ENCODE measurements at places on chromosomes 16 and 17. TPM values are rescaled to one million over a fixed set of nuclear protein-coding genes. Genes with fewer than 3 reads are reported as not detected.
A peak's percentile ranks its signal among the peaks of the same experiment; 100 is the strongest.

SPNS2 gene
- total RNA-seq = 0.43 TPM

MPP2 gene
- 5.2 TPM for total RNA-seq

NPW gene
- 34.2 TPM for total RNA-seq

GP1BA gene
- total RNA-seq = not detected

LDHD gene
- not detected for total RNA-seq

MPDU1 gene
- total RNA-seq = 77.2 TPM

CES5A gene
- not detected for total RNA-seq

KLHDC4 gene
- total RNA-seq = 75.7 TPM

DNA sequence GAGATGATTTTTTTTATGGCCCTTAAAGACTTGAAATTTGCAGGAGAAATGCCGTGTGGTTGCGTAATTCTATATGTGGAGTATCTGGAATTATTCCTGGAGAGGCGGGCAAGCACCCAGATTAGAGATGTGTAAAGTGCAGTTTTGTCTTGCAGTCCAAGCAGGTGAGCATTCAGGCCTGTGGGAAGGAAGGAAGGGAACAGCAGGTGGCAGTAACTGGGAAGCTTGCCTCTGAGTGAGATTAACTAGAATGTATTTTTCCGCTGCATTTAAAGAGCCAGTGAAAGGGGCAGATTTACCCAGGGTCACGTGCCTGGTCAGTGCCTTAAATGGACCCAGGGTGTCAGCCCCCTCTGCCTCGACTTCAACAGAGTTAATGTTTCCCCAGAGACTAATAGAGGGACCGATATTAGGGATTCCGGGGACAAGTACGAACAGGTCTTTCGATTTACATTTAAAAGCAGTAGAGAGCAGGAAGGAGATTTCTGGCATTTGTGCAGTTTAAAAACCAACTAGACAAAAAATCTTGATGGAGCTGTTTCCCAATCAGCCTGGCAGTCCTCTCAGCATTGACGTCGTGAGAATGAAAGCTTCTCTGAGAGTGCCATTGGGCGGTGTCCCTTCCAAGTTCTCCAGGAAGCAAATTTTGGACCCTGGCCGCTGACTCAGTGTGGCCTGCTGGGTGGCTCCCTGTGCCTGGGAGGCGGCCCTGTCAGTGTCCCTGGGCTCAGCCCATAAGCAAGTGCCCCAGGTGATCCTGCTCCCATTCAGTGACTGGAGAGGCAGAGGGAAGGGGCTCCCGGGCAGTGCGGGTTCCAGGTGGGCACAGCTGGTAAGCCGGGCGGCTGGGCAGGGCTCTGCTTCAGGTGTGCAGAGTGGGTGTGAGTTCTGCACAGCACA, 38.2 kb downstream of the KSR1 start:
- H3K4me1 ChIP-seq = peaks cover 33% of the 10 kb centered on the region
- H3K4me3 ChIP-seq = no peak overlapping the region
- peaks cover 24% of the 10 kb centered on the region for H3K36me3 ChIP-seq
- H3K27me3 ChIP-seq = no peaks in the 10 kb centered on the region

- no peak for DNase-seq
- H3K4me1 ChIP-seq = peaks cover 5% of the 10 kb centered on the region
- no peak overlapping the region for H3K27ac ChIP-seq
- no peaks in the 10 kb centered on the region for H3K36me3 ChIP-seq
- no peaks in the 10 kb centered on the region for H3K27me3 ChIP-seq
These were observed 42.4 kb upstream of the NF1 start for GRCh38 chr17:31052187-31052889.

GRCh38 chr16:87580855-87581261, 21.4 kb upstream of the JPH3 start:
- H3K36me3 ChIP-seq = no peaks in the 10 kb centered on the region
- peaks cover 63% of the 10 kb centered on the region for H3K27me3 ChIP-seq
- H3K4me3 ChIP-seq = no peak overlapping the region
- peak; percentile 27 for DNase-seq
- no peak overlapping the region for H3K27ac ChIP-seq
- no peaks in the 10 kb centered on the region for H3K4me1 ChIP-seq

DNA sequence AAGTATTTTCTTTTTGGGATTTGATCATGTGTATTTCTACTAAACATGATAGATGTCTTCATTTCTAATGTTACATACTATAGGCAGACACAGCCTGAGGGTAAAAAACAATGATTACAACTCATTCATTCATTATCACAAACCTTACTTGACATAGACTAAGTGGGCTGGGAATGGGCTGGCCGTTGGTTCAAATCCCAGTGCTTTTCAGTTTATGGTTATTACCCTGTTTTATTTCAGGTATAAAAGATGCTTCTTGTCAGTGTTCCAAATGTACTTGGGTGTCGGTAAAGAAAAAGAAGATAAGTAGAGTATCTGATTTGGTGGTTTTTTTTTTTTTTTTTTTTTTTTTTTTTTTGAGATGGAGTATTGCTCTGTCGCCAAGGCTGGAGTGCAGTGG, 149.7 kb upstream of the ZFHX3 start:
- H3K4me3 ChIP-seq = no peak overlapping the region
- no peaks in the 10 kb centered on the region for H3K36me3 ChIP-seq
- H3K4me1 ChIP-seq = no peaks in the 10 kb centered on the region

DNA sequence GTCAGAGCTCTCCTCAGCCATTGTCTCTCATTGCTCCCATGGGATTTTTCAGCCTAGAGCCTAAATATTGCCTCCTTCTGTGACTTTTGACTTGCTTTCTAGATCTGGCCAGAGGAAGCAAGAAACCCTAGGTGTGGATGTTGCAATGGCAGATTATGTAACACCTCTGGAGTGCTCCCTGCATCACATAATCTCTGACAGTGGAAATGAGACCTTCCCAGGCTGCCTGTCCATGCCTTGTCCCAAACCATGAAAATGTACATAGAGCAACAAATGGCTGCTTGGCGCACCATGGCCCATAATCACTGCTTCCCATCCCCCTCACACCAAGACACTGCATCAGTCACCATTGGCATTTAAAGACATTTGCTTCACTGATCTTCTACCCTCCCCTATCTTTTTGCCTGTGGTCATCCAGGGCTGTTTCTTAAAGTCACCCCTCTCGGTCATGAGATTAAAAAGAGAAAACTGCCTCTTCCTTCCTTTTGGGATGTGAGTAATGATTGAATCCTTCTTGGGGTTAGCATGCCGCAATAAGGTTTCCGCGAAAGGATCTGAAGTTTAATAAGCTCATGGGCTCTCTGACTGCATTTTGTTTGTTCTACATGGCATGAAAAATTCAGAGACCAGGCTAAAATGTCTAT, 34.2 kb upstream of the CCL2 start:
- H3K4me3 ChIP-seq = no peak overlapping the region
- H3K27me3 ChIP-seq = peaks cover 30% of the 10 kb centered on the region
- H3K27ac ChIP-seq = no peak overlapping the region
- H3K36me3 ChIP-seq = no peaks in the 10 kb centered on the region
- no peak for DNase-seq

- H3K27me3 ChIP-seq = peaks cover 36% of the 10 kb centered on the region
- H3K4me3 ChIP-seq = peak overlapping the region; percentile 82
- H3K4me1 ChIP-seq = peaks cover 24% of the 10 kb centered on the region
- H3K36me3 ChIP-seq = no peaks in the 10 kb centered on the region
- DNase-seq = peak; percentile 70
These were observed 805 bp upstream of the TANC2 start for GRCh38 chr17:62965174-62965685.

- H3K27ac ChIP-seq = no peak overlapping the region
- H3K4me1 ChIP-seq = no peaks in the 10 kb centered on the region
- H3K36me3 ChIP-seq = no peaks in the 10 kb centered on the region
- no peaks in the 10 kb centered on the region for H3K27me3 ChIP-seq
- DNase-seq = no peak
These were observed 506.8 kb upstream of the SOX9 start for GRCh38 chr17:71613996-71614395.

- no peak overlapping the region for H3K4me3 ChIP-seq
- peaks cover 44% of the 10 kb centered on the region for H3K27me3 ChIP-seq
- no peak for DNase-seq
- peaks cover 8% of the 10 kb centered on the region for H3K4me1 ChIP-seq
These were observed 22.4 kb downstream of the TBC1D3B start for GRCh38 chr17:36153895-36154610.

GRCh38 chr17:41894791-41895331, 23.9 kb downstream of the ACLY start:
- peaks cover 17% of the 10 kb centered on the region for H3K36me3 ChIP-seq
- H3K4me3 ChIP-seq = no peak overlapping the region
- H3K27me3 ChIP-seq = no peaks in the 10 kb centered on the region
- no peaks in the 10 kb centered on the region for H3K4me1 ChIP-seq
- no peak overlapping the region for H3K27ac ChIP-seq
- DNase-seq = no peak

DNA sequence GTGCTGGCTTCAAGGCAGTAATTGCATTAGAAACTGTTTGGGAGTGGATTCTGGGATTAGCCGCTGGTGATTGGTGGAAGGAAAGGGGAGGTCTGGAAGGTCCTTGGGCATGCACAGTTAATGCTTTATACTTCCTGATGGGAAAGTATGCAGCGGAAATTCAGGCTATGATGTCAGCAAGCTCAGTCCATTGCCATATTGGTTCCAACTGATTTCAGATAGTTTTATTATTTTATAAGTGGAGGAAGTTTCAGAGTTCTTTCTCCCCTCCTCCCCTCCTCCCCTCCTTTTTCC, 8.1 kb upstream of the CMTR2 start:
- DNase-seq = no peak
- H3K4me3 ChIP-seq = no peak overlapping the region
- H3K36me3 ChIP-seq = no peaks in the 10 kb centered on the region
- H3K27me3 ChIP-seq = peaks cover 18% of the 10 kb centered on the region
- H3K27ac ChIP-seq = no peak overlapping the region
- H3K4me1 ChIP-seq = no peaks in the 10 kb centered on the region

DNA sequence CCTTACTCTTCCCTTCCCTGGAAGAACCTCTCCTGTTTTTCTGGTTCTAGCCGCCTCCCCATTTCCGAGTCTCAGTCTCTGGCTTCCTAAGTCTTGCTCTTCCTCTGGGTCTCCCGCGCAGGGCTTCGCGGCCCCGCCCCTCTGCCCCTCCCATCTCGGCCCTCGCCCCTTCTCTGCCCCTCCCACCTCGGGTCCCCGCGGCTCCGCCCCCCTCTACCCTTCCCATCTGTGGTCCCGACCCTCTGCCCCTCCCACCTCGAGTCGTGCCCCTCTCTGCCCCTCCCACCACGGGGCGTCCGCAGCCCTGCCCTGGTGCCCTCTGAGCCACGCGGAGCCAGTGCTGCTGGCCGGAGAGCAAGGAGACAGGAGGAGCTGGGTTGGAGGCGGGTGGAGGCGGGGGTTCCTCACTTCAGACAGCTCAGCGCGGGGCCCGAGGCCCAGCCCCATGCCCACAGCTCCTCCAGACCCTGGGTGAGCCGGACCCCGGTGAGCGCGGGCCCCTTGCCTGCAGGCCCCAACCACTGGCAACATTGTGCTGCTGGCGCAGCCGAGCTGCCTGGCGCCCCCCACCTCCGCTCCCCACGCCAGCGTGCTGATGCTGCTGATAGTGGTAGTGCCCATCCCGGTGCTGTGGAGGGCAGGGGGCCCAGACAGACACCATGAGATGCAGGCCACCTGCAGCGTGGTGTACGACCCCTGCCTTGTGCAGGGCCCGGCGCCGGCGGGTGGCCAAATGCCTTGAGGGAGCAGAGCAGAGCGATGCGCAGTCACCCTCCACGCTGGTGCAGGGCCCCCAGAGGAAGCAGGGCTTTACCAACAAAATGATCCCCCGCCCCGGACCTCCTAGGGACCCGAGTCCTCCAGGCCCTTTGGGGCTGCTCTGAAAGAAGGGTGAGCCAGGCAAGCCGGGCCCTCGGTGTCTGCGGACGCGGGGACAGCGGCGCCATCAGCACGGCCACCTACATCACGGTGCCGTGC, 2115.3 kb downstream of the TP53TG3F start:
- no peak overlapping the region for H3K4me3 ChIP-seq
- H3K4me1 ChIP-seq = no peaks in the 10 kb centered on the region
- H3K27me3 ChIP-seq = no peaks in the 10 kb centered on the region

- no peak overlapping the region for H3K27ac ChIP-seq
- H3K27me3 ChIP-seq = no peaks in the 10 kb centered on the region
- no peak overlapping the region for H3K4me3 ChIP-seq
- no peaks in the 10 kb centered on the region for H3K4me1 ChIP-seq
These were observed 269.0 kb downstream of the WWOX start for GRCh38 chr16:78368121-78369102.

DNA sequence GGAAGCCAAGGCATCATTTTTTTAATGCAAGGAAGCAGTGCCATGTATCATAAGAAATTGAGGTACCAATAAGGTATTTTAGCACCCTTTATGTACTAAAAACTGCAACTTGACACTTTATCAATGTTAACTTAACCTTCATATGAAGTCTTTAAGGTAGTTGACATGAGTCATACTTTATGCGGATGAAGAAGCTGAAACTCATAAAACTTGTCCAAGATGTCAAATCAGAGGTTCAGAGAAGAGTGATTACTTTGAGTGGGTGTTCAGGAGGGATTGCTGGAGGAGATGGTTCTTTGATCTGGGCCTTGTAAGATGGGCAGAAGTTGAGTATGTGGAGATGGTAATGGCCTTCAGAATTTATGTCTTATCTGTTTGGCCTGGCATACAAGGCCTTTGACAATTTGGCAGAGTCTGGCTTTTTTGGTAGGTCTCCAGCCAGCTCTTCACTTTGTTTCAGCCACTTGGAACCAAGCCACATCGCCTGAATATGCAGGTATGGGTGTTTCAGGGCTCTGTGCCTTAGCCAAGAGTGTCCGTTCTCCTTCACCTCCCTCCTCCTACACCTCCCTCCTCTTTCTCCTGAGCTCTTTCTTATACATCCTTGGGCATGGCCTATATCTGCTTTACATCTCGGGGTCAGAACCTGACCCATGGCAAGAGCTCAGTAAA, 23.7 kb downstream of the YPEL2 start:
- peaks cover 67% of the 10 kb centered on the region for H3K4me1 ChIP-seq
- H3K4me3 ChIP-seq = no peak overlapping the region
- H3K27ac ChIP-seq = peak overlapping the region; percentile 4
- no peaks in the 10 kb centered on the region for H3K27me3 ChIP-seq

- DNase-seq = no peak
- no peak overlapping the region for H3K4me3 ChIP-seq
- H3K36me3 ChIP-seq = peaks cover 7% of the 10 kb centered on the region
These were observed 46.5 kb upstream of the CDRT4 start for GRCh38 chr17:15513856-15514459.

DNA sequence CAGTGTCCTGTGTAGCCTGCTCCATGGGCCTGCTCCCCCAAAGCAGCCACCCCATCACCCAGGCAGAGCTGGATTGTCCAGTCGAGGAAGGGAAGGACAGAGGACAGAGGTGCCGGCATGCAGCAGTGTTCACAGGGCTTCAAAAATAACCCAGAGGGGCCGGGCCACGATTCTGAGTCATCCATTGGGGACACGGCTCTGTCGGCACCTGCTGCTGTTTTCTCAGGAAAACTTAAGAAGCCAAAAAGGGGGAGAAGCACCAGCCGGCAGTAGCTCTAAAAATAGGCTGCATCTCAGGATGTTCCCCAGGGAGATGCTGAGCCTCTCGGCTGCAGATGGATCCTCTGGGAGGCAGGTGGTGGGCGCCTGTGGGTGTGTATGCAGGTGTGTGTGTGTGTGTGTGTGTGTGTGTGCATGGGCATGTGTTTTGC, 1.6 kb downstream of the CA7 start:
- no peaks in the 10 kb centered on the region for H3K36me3 ChIP-seq
- DNase-seq = no peak
- no peak overlapping the region for H3K4me3 ChIP-seq

Measured in activated naive CD8-positive, alpha-beta T cell treated with anti-CD3 and anti-CD28 coated beads for 36 hours (primary cell).